ENCODE measurements at places on chromosomes 4 and X.
A peak's percentile ranks its signal among the peaks of the same experiment; 100 is the strongest.

DNA sequence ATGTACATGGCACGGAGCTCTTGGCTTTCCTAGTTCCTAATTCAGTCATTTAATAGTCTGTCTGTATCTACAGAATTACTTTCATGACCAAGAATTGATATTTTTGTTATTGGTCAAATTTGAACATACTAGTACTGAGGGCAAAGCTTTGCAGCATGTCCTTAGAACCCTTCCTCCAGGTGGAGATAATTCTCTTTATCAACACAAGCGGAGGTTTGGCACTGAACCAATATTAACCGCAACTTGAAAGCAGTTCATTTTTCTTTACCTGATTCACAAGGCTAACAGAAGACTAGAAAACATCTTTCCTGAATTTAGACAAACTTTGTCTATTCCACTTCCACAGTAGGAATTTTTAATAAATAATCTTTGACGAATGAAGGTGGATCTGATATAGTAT is 73.8 kb downstream of the TACR3 start:
- no peak for ATAC-seq

DNA sequence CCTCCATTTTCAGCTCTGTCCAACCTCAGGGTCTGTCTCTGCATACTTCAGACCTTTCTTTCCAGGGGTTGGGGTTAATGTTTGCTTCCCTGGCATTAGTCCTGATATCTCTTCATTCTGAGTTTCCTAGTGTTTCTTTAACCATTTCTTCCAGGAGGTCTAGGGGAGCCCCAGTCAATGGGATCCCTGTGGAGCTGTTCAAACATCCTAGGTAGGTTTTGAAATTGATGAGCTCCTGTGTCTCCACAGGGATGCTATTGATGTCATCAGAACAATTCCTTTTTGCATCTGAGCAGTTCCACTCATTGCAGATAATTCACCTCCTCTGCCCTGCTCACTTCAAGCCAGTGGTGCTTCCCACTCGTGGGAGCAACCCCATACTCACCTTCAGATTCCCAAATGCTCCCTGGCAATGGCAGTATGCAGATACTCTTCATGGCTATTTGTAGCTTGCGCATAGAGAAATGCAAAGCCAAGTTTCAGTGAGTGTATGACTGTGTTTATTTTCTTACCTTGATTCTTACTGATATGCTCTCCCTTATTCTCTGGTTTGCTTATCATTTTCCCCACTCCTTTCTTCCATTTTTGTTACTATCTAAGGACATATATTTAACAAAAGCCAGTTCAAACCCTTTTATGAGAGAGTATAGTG is 33.7 kb upstream of the LIMCH1 start:
- no peak for ATAC-seq

DNA sequence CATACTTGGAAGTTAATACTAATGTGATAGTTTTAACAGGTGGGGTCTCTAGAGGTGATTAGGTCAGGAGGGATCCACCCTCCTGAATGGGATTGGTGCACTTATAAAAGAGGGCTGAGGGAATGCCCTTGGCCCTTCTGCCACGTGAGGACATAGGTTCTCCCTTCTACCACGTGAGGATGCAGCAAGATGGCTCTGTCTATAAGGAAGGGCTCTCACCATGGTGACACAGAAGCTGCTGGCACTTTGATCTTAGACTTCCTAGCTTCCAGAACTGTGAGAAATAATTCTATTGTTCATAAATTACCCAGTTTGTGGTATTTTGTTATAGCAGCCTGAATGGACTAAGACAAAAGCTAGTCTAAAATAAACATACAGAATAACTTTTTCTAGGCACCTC is 1.0 kb downstream of the AADAT start:
- ATAC-seq, result peak; percentile 12

- no peak for ATAC-seq
Measured at GRCh38 chr4:3301450-3302172, 8.8 kb downstream of the RGS12 start.

- no peak for ATAC-seq
Measured at GRCh38 chrX:29422034-29422433, 793.3 kb upstream of the MAGEB2 start.

- ATAC-seq, result no peak
Measured at GRCh38 chr4:37568489-37568888, 117.7 kb downstream of the RELL1 start.

GRCh38 chr4:39308611-39309010 is 57.6 kb downstream of the RFC1 start:
- no peak for ATAC-seq

- no peak for ATAC-seq
Measured at GRCh38 chrX:17027931-17028330, 81.5 kb downstream of the REPS2 start.

GRCh38 chr4:55561889-55562288 is 15.2 kb upstream of the CLOCK start:
- no peak for ATAC-seq

DNA sequence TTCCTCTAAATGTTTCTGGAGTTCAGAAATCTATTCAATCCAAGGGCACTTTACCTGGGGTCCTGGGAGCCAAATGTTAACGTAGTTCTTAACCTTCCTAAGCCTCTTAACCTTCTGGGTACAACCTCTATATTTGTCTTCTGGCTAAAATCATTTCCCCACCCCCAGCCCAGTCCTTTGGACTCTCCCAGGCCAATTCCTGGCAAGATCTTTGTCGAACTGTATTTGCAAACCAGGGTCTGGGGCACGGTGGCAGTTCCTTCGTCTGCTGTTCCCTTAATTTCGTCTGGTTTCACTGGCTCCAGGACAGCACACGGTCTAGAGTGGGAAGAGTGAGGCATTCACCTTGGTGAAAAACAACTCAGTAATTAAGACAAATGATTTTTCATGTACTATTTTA is 811 bp upstream of the SLC25A5 start:
- ATAC-seq, result no peak

DNA sequence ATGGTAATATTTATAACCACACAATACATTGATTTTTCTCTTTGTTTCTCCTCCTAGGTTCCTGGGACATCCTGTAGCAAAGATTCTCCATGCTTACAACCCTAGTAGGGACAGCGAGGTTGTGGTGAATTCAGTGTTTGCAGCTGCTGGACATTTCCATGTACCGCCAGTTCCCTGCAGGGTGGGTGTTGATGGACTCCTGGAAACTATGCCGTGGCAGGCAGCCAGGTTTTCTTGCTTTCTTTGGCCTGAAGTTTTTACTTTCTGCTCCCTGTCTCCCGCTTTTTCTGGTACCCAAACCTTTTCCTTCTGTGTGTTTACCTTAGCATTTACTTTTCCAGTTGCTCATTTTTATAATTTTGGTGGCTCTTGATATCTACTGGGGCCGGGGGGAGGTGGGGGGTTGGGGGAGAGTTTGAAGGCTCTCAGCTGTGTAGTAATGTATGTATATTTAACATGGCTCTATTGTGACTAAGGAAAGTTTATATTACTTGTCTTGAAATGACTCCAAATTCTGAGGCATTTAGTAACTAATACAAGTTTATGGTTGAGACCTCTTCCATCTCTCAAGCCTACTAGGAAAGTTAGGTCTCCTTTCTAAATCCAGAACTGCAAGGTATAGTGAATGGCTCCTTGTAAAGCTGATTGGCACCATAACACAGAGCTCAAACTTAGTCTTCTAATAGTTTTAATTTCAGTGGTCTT is 89.7 kb downstream of the TMEM131L start:
- ATAC-seq, result peak; percentile 83

GRCh38 chrX:82127228-82128123 is 925.6 kb downstream of the SH3BGRL start:
- no peak for ATAC-seq

DNA sequence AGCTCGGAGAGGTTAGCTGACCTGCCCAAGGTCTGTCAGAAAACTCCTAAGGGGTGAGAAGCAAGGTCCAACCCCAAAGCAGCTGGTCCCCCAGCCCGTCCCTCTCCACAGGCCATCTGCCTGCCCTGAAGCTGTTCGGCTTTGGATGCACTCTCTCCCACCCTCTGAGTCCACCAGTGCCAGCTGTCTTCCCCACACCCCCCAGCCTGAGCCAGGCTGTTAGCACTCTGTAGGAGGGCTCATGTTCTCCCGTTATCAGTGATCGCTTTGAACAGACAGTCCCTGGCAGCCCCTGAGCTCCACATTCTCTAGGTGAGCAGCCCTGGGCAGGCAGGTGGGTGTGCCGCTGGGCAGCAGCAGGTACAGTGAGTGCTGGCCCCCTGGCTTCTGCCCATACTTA is 16.0 kb downstream of the ZNF185 start:
- ATAC-seq, result no peak

DNA sequence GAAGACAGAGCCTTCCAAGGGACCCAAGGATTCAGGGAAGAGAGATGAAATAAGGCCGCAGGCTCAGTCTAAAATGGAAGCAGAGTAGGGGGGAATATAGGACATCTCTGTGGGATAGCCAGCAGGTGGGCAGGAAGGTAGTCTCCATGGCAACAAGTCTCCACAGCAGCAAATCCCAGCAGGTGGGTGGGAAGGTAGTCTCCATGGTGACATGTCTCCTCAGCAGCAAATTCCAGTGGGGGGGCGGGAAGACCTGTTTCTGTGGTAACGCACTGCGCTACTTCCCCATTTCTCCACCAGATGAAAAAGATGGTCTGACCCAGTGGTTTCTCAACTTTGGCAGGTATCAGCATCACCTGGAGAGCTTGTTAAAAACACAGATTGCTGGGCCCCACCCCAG is 18.3 kb downstream of the NLGN3 start:
- no peak for ATAC-seq

GRCh38 chrX:93332329-93332728 is 341.0 kb downstream of the NAP1L3 start:
- ATAC-seq, result no peak

DNA sequence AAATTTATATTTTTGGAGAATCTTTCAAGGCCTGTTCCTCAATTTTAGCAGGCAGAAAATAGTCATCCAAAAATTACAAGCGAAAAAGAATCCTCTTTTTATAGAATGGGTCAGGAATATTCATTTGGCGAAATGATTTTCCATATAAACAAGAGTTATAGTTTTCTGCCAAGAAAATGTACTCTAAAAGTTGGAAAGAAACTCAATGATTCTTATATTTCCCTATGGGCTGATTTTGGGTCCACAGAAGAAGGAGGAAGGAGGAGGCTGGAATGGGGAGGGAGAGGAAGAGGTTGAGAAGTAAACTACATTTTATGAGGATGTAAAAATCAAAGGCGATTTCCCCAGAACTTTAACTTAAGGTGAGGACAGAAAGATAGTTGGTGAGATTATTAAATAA is 159.3 kb downstream of the DCAF12L1 start:
- no peak for ATAC-seq

GRCh38 chrX:133747196-133747595 is 238.2 kb downstream of the GPC3 start:
- ATAC-seq, result no peak

- peak; percentile 23 for ATAC-seq
Measured at GRCh38 chr4:39706741-39707511, 9.0 kb downstream of the UBE2K start.

DNA sequence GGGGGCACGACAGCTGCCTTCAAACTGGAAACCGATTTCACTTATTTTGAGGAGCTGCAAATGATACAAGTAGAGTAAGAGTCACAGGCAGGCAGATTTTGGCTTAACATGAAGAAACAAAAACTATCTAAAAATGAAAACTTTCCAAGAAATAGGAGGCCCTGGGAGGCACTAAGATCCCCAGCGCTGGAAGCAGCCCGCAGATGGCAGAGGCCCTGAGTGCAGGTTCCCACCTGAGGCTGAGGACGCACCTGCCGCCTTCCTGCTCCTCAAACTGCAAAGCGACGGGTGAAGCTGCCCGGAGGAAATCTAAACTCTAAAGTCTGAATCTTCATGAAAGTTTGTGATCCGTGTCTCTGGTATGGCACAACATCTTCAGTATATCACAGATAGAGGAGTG is 138.7 kb downstream of the AFAP1 start:
- ATAC-seq, result no peak

DNA sequence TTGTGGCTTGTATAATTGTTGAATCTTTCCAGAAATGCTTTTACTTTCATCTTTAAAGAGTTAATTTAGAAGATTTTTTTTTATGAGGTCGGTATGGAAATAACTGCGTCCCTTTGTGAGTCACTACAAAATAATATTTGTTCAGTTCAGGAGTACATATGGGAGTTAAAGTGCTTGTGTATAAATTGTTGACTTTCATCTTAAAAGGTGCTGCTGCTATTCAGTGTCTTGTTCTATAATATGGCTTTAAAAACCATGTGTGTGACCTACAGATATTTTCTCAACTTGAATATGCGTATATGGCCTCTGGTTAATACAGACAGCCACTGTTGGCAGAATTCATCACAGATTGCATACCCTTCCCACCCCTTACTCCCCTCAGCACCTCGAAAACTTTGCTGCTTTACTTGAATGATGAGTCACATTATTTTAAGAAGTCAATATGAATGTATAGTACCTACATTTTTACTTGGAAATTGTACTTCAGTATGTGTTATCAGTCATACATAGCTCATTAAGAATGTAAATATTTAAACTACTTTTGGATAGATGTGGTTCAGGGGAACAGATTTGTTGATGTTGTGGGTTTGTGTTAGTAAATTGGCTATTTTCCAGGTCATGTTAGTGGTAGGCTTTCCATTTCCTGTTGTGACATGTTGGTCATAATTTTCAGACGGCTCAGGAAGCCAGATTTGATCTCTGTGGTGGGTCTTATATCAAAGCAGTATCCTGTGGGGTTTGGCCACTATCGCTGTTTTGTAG is 1.5 kb downstream of the CLCN3 start:
- ATAC-seq, result no peak

DNA sequence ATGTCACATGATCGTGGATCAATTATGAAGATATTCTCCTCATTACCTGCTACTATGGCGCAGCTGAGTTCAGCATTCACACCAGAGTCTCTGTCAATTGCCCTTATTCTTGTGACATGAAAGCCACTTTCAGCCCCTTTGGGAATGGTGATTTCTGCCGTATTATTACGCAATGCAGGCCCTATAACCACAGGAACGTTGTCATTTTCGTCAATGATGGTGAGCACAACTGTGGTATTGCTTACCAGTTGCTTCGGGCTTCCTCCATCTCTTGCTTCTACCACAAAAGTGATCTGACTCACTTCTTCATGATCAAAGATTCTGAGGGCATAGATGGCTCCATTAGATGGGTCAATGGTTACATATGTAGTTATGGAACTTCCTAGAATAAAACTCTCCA is 2.1 kb downstream of the PCDH18 start:
- no peak for ATAC-seq

GRCh38 chr4:146098978-146099377 is 76.5 kb upstream of the LSM6 start:
- no peak for ATAC-seq
